ENCODE measurements at places on chromosomes 6 and 20.
A peak's percentile ranks its signal among the peaks of the same experiment; 100 is the strongest.

GRCh38 chr20:52993076-52993475 is 20.9 kb downstream of the TSHZ2 start:
- no peak for DNase-seq

DNA sequence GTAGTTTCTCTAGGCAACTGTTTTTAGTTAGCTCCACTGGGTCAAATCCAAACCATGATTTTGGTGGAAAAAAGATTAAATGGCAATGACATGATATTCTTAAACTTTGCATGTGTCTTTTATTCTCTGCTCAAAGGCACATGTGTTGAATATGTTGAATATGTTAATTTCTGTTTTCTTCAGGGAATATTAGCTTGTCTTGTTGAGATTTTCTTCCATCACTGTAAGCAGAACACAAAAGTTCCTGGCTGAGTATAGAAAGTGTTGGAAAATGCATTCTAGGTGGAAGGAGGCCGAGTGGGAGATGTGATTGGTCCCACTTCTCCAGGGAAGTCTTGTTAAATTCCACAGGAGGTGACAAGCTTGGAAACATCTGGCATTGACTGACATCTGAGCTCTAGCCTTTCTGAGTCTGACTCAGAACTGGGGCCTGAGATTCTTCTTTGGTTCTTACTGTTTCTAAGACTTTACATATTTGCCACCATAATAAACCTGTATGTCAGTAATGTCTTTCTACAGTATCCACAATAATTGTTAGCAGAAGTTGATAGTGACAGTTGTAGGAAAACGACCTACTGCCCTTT is 81.1 kb downstream of the LAMA4 start:
- DNase-seq, result no peak

DNA sequence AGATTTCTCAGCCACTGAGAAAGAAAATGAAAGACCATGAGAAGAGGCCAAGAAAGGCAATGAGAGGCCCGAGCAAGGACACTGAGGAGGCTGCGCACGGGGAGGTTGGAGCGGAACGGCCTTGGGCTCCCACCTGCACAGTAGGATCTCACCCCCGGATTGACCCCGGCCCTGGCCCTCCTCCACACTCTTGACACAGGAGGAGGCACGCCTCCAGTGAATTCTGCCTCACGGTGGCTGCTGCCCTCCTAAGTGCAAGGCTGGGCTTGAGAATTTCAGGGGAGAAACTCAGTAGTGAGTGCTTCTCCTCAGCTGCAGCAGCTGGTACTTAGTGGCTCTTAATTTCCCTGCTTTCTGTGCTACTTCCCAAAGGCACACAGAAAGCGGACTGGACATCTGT is 18.0 kb downstream of the MRPL14 start:
- DNase-seq, result no peak

DNA sequence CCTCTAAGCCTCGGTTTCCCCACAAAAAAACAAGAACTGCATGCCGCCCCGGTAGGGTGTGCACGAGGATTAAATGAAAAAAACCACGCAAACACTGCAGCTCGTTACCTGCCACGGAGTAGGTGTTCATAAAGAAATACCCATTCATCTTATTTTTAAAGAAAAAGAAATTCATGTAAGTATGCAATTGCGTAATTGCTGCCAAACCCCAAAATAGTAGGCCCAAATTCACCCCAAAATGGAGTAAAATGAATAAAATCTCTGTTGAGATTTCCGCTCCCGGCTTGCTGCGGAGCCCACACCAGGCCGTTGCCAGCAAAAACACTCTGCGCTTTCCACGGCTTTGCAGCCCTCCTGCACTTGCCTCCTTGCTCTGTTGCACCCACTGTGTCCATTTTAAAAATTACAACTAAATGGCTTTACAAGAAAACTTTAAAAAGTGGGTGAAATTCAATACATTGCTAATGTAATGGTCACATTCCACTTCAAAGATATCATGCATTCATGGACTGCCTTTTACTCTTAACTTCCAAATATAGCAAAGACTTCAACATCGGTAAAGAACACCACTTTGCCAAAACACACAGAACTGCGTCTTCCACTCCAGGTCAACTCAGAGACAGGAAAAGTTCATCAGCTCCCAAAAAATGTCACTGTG is 125.0 kb downstream of the ZMYND8 start:
- no peak for DNase-seq

GRCh38 chr6:30645989-30646388 is 944 bp upstream of the C6orf136 start:
- DNase-seq, result no peak

DNA sequence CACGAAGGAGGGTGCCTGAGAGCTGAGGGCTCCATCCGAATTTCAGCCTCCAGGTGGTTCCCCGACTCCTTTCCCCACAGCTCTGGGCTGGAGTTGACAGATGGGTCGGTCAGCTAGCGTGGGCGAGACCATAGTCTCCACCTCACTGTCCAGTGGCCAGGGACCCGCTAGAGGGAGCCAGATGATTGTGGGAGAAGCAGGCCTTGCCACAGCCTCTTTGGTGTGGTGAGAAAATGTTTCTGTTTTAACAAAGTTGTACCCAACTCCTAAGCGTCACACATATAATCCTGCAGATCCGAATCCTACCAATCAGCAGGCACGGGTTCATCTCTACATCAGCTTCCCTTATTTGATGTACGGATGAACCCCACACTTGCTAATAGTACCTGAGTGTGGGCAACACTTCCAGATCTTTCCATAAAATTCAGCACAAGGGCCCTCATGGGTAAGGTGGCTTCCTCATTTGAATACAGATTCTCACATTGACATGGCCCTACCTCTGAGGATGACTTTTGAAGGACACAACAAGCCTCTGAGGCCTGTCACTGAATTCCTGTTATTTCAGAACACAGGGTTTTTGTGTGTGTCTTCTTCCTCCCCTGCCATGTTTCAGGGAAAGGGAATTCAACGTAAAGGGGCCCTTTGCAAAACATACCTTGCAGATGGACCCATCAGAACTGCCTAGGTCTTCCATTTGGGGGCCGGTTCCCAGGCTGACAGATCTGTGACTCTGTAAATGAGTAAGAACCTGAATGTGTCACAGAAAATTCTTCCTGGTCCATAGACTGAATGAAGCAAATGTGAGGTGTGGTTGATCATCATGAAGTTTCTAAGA is 103.2 kb upstream of the DUSP22 start:
- peak; percentile 93 for DNase-seq

GRCh38 chr6:38493931-38494547 is 145.7 kb downstream of the BTBD9 start:
- no peak for DNase-seq

- DNase-seq, result no peak
Observed at GRCh38 chr6:116444092-116444491, 17.1 kb upstream of the CALHM6 start.

- DNase-seq, result no peak
Observed at GRCh38 chr6:38239719-38240451, 399.8 kb downstream of the BTBD9 start.
